Breast epithelium (tissue), 4 donors: ENCODE measurements at places on chromosomes 7 and 10.
A peak's percentile ranks its signal among the peaks of the same experiment; 100 is the strongest.

DNA sequence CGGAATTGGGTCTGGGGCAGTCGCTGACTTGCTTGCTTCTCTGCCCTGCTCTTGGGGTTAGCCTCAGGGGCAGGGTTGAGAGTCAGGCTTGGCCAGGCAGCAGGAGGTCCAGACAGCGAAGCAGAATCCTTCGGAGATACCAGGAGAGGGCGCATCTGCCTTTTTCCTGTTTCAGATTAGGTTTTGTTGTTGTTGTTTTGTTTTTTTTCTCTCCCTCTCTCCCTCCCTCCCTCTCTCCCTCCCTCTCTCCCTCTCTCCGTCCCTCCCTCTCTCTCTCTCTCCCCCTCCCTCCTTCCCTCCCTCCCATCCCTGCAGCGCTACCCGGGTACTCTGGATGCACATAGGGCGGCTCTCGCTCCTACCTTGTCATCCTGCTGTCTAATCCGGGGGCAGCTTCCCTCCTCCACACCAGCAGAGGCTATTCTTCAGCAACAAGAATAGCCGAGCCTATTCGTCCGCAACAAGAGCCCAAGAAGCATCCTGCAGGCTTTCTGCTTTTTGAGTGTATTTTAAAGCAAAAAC is 758 bp upstream of the OPTN start:
- peak; percentile 28 for DNase-seq

- no peak for DNase-seq
Observed at GRCh38 chr7:75866489-75867389, 12.1 kb upstream of the RHBDD2 start.

- DNase-seq: no peak
Observed at GRCh38 chr10:118585794-118586193, 9.7 kb downstream of the PRLHR start.

DNA sequence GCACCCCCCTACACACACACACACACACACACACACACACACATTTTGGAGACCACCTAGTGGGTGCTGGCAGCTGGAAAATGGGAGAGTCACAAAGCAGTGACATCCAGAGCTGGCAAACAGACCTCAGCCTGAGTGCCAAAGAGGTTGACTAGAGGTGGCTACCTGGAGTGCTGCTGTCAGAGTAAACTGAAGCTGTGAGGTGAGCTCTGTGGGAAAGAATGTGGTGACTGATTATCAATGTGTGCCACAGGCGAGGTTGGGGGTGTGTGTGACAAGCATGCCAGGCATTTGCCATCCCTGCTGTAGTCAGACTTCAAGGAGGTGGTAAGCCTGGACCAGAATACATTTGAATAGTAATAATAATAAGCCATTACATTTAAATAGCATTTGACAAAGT is 120.6 kb downstream of the SLIT1 start:
- no peak for DNase-seq

GRCh38 chr7:1329261-1329660 is 96.6 kb downstream of the UNCX start:
- no peak for DNase-seq

DNA sequence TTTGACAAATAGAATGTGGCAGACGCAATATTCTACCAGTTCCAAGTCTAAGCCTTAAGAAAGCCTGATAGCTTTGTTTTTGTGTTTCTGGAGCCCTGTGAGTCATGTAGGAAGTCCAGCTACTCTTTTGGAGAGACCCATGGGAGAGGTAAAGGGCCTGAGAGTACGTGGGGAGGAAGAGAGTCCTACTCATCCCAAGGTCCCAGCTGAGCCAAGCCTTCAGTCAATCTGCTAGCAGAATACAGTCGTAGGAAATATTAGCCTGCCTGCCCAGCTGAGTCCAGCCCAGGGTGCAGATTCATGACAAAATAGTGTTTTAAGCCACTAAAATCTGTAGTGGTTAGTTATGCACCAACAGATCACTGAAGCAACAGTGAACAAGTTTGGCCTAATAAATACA is 9.0 kb upstream of the GNA12 start:
- no peak for DNase-seq

GRCh38 chr10:79277579-79278269 is 69.5 kb upstream of the PPIF start:
- DNase-seq: no peak

GRCh38 chr7:120583899-120584586 is 273.9 kb downstream of the TSPAN12 start:
- no peak for DNase-seq

DNA sequence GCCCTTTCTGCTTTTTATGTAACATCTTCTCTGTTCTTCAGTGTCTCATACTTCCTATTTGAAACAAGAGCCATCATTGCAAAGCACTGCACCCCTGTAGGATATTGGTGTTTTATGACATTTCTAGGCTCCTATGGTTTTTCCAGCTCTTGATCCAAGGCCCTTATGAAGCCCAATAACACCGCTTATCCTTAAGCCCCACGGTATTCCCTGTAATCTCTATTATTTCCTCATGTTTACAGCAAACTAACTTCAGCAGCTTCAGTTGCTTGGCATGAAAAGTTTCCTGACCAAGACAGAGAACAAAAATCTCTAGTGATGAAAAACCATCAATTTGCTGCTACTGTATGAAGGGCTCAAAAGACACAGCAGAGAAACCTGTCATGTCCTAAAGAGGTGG is 34.1 kb upstream of the TES start:
- DNase-seq: no peak

DNA sequence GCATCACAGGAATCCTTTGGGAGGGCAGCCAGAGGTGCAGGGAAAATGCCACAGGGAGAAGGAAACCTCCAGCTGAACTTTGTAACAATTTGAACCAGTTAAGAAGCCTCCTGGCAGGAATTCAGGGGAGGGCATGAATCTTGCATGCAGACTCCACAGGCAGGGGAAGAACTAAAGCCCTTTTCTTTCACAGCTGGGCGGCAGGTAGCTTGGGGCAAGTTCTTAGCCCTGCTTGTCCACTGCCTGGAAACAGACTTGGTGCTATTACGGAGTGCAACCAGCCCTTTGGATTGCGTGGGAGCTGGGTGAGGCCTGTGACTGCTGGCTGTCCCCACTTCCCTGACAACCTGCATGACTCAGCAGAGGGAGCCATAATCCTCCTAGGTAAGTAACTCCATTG is 51.7 kb upstream of the ADAM12 start:
- no peak for DNase-seq

GRCh38 chr7:125279961-125280360 is 350.3 kb upstream of the POT1 start:
- DNase-seq: no peak

DNA sequence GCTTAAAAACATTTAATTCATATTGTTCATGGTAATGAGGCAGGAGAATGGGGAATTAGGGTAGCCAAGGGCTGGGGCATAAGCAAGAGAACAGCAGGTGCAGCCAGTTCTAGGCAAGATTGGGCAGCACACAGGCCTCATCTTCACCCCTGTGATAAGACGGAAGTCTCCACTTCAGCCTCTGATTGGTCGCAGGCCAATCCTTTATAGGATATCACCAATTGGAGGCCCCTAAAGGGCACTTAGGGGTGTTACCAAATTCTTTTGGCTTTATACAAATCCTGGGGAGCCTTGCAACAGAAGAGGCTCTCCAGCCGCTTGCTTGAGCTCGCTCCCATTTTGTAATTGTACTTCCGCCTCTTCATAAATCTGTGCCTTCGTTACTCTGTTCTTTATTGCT is 231.1 kb downstream of the REEP3 start:
- no peak for DNase-seq
